ENCODE measurements at places on chromosomes 7 and 10.

DNA sequence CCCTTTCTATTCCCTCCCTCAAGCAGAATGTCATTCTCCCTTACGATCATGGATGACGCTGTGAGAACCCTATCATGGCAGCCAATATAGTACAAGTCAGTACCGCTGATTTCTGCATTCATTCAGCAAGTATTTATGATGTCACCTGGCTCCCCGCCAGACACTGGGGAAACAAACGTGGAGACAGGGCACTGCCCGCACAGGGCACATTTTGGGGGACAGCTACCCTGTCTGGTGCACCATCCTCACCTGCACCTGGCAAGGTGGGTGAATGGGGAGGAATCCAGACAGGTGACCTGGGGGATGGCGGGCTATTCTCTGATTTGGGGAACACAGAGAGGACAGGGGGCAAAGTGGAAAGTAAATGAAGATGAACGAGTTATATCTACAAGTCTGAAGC, 28.4 kb downstream of the MKI67 start:
- DNase-seq: no peak

DNA sequence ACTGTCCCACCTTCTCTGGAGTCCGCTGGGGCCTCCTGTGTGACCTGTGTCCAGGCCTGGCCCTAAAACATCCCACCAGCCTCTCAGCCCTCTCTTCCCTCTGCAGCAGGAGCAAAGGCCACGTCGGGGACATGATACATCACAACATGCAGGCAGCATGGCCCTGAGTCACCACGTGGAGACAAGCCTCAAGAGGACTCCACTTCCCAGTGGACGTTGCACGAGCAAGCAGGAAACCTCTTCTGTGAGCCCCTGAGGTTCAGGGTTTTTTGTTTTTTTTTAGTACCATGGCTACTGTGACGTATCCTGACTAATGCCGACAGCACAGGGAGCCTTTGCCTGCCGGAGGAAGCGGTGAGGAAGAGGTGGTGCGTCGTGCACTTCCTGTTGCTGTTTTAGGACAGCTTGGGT, 165.9 kb downstream of the DNAJB6 start:
- DNase-seq: no peak

DNA sequence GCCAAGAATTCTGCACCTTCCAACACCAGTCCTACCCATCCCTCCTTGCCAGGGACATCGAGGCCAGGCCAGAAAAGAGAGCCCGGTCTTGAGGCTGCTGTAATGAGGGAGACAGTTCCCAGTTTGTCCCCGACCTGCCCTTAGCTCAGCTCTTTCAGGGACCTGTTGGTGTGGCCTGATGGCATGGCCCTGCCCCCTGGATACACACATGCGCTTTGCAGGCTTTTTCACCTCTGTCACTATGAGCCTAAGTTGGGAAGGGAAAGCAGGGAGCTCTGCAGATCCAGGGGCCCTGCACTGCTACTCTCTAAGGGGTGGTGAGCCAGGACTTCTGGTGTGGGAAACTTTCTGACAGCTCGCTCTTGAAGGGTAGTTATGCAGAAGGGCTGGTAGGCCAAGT, 2.1 kb downstream of the SCD start:
- DNase-seq: no peak

GRCh38 chr10:8069627-8070026, 15.1 kb downstream of the GATA3 start:
- DNase-seq: no peak

GRCh38 chr10:72719941-72720592, 28.1 kb downstream of the MCU start:
- no peak for DNase-seq

GRCh38 chr7:28609608-28610007, 197.3 kb downstream of the CREB5 start:
- DNase-seq: no peak

DNA sequence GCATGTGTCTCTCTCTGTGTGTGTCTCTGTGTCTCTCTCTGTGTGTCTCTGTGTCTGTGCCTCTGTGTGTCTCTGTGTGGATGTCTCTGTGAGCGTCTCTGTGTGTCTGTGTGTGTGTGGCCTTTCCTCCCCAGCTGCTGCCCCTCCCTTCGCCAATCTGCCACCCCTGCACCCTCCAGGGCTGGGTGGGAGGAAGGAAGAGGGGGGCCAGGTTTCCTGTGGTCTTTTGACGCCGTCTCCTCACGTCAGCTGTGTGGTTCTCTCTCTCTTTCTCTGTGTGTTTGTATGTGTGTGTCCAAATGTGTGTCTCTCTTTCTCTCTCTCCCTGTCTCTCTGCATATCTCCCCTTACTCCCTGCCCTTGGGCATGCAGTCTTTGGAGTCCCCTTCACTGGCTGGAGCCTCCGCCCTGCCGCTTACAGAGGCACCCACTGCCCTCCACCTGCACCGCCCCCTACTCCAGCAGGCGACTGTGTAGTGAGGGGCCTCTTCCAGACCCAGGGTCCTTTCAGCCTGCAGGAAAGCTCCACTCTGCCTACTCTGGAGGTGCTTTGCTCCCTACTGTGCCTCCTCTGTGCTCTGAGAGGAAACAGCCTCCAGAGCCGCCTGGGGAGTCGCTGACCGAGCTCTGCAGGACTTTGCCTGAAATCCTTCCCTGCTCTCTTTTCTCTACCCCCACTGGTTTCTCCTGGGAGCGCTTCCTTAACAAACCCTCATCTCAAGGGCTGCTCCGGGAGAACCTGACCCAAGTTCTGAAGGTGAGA, 44.2 kb upstream of the C10orf71 start:
- no peak for DNase-seq

Measured in Calu3 (cell line).